Motor neuron (in vitro differentiated cells): ENCODE measurements at places on chromosomes 12 and 14. TPM values are rescaled to one million over a fixed set of nuclear protein-coding genes. Genes with fewer than 3 reads are reported as not detected.

The SSTR1 gene
- 10.3 and 12.7 TPM in 2 replicates for total RNA-seq

DNA sequence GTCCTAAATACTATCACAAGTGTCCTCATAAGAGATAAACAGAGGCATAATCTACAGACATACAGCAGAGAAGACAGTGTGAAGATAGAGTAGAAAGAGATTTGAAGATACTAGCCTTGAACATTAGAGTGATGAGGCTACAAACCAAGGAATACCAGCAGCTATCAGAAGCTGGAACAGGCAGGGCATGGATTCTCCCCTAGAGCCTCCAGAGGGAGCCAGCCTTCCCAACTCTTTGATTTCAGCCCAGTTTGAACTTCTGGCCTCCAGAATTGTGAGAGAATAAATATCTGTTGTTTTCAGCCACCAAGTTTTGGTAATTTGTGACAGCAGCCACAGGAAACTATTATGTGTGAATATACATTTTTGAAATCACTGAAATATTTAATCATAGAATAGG, 47.2 kb downstream of the CCDC91 start:
- ATAC-seq: no peak

The TUNAR gene
- 0.20 TPM in 1 of 2 replicates, not detected in the other for total RNA-seq

- ATAC-seq: no peak
These were observed 16.2 kb upstream of the TUBA1B start for GRCh38 chr12:49147384-49147783.

DNA sequence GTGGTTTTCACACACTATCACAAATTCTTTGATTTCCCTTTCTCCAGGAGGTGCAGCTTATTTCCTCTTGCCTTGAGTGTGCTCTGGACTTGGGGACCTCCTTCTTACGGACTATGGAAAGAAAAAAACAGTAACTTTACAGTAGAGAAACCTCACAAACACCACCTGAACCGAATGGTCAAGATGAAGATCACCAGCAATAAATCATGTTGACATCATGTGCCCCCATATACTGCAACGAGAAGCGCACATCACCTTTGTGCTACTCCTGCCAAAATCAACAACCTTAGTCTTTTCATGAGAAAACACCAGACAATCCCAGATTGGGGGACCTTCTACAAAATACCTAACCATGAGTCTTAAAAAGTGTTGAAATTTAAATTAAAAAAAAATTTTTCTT, 13.3 kb upstream of the NYNRIN start:
- no peak for ATAC-seq

- ATAC-seq: no peak
These were observed 23.9 kb upstream of the C14orf180 start for GRCh38 chr14:104555430-104556255.

GRCh38 chr14:24310646-24311604, at the start of gene LTB4R:
TSS of gene LTB4R (plus strand) at chr14:24311502. CDS start at chr14:24315652, 4,150 bp downstream.
- ATAC-seq: peak; percentile 13

- no peak for ATAC-seq
These were observed 505.1 kb upstream of the TMEM132C start for GRCh38 chr12:127761880-127762279.

DNA sequence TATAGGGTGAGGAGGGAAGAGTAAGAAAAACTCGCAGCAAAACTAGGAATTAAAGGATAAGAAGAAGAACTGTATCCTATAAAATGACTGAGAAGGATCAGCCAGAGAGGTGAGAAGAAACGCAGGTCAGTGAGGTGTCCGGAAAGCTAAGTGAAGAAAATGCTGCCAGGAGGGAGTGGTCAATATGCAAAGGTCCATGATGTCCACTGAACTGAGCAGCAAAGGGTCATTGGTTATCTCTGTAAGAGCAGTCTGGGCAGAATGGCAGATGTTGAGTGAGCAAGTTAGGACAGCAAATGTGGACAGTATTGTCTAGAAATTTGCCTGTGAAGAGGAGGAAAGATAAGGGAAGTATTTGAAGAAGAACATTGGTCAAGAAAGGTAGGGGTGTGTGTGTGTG, 155.4 kb downstream of the SRGAP1 start:
- no peak for ATAC-seq
